Activated naive CD8-positive, alpha-beta T cell treated with anti-CD3 and anti-CD28 coated beads for 36 hours (primary cell): ENCODE measurements at places on chromosomes 3 and 15. TPM values are rescaled to one million over a fixed set of nuclear protein-coding genes. Genes with fewer than 3 reads are reported as not detected.

- H3K36me3 ChIP-seq, result no peaks in the 10 kb centered on the region
- H3K27ac ChIP-seq, result no peak overlapping the region
- H3K4me3 ChIP-seq, result no peak overlapping the region
- no peak for DNase-seq
- H3K27me3 ChIP-seq, result no peaks in the 10 kb centered on the region
These were observed 49.0 kb upstream of the DCLK3 start for GRCh38 chr3:36813305-36813704.

DNA sequence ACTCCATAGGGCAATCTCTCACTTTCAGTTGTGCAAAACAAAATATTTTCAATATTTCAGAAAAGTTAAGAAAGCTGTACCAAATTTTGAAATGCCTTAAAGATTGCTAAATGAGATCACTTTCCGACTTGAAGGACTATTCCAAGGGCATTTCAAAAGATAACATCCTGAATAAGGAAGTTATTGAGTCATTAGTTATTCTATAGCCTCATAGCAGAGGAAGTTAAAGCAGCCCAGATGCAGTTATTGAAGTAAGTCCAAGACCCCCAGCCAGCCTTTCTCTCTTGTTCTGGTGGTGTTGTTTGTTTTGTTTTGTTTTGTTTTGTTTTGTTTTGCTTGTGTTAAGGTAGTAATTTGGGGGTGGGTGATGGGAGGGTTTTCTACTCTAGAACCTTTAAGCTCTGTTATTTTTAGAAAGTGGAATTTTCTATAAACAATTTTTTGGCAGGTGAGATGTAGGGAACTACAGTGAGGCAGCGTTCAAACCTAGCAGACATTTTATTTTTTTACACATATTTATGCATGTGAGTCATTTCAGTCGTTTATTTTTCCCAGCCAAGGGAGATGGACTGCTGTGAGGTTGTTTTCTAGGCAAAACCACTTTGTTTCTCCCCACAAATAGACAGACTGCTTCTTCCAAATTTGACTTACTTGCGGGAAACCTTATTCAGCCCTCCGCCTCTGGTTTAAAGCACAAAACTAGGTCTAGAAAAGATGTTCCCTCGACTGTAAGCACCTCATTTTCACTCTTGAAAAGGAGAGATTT is 216.3 kb upstream of the ARPP21 start:
- H3K27me3 ChIP-seq, result no peaks in the 10 kb centered on the region
- H3K36me3 ChIP-seq, result no peaks in the 10 kb centered on the region
- H3K4me1 ChIP-seq, result no peaks in the 10 kb centered on the region

GOLGA8R gene
- total RNA-seq, result 1.4 TPM

BFSP2 gene
- total RNA-seq, result not detected

- no peak overlapping the region for H3K4me3 ChIP-seq
- peaks cover 73% of the 10 kb centered on the region for H3K36me3 ChIP-seq
- H3K27me3 ChIP-seq, result no peaks in the 10 kb centered on the region
These were observed 9.6 kb downstream of the CLDND1 start for GRCh38 chr3:98513091-98513511.

GRCh38 chr3:36881735-36882134 is 63.1 kb downstream of the TRANK1 start:
- peaks cover 15% of the 10 kb centered on the region for H3K36me3 ChIP-seq
- peaks cover 25% of the 10 kb centered on the region for H3K4me1 ChIP-seq
- DNase-seq, result no peak
- H3K27ac ChIP-seq, result no peak overlapping the region
- H3K27me3 ChIP-seq, result no peaks in the 10 kb centered on the region

DNA sequence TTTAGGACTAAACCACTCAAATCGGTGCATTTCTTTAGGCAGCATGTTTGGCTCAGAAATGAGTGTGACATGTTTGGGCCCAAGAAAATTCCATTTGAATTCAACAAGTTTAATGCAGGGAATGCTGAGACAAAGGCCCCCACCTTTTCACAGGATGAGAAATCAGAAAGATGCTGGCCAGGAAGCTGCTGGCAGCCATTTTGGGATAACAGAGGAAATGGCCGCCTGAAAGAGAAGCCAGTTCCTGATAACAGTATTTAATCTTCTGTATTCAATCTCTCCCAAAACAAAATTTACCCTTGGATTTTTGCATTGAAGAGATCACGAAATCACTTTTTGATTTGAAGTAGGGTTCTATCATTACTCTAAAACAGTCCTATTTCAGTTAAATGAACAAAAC is 350.9 kb downstream of the SLC9A9 start:
- no peaks in the 10 kb centered on the region for H3K27me3 ChIP-seq
- H3K27ac ChIP-seq, result no peak overlapping the region
- H3K36me3 ChIP-seq, result peaks cover 2% of the 10 kb centered on the region
- no peak for DNase-seq
- no peaks in the 10 kb centered on the region for H3K4me1 ChIP-seq
- H3K4me3 ChIP-seq, result no peak overlapping the region
